Stimulated activated CD8-positive, alpha-beta memory T cell treated with anti-CD3 and anti-CD28 coated beads, Interleukin-4, amount 100 ng/mL, for 48 hours (primary cell): ENCODE measurements at places on chromosomes 11 and 22.
A peak's percentile ranks its signal among the peaks of the same experiment; 100 is the strongest.

DNA sequence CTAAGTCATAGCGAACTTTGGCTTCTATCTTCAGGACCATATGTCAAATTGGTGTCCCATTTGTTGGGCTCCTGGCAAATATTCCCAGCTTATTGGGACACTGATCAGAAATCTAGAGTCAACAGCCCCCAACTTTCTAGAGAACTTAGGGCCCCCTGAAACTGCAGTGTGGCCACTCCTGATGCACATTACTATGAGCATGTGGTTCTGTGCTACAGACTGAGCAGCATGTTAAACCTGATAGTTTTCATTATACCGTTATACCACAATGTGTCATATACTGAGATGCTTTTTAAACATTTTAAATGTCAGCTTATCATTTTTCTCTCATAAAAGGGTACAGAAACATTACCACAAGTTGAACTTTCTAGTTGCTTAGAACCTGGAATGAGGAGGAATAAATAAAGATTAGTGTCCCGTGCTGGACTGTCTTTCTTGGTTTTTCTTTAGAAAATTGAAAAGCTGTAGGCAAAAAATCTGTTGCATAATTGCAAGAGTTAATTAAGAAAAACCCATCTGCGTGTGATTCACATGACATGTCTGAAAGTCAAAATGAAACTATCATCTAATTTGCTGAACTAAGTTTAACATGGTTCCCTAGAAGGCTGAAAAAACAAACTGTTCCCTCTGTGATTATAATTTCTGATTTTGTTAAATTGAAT, 16.4 kb upstream of the CTSC start:
- no peak for DNase-seq

GRCh38 chr11:69372589-69373250, 78.8 kb downstream of the MYEOV start:
- peak; percentile 11 for DNase-seq

- peak; percentile 94 for DNase-seq
Observed at GRCh38 chr22:22558972-22559603, at the start of gene PRAME. PRAME (minus strand) TSS chr22:22559265; CDS start chr22:22556832, 2,433 bp downstream.

DNA sequence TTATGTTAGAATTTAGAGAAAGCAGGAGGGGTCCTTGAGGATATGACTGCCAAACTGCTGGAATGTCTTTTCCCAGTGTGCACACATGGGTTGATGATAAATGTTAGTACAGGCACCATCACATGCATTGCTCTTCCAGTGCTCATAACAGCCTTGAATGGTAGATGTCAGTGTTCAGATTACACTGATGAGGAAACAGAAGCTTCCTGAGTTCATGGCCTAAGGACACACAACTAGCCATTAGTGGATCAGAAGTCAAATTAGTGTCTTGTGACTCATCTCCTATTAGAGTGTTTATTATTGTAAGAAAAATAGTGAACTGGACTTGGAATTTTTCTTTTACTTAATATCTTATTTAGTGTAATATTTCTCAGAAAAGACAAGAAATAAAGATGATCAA, 241.5 kb downstream of the DDX10 start:
- DNase-seq, result no peak

DNA sequence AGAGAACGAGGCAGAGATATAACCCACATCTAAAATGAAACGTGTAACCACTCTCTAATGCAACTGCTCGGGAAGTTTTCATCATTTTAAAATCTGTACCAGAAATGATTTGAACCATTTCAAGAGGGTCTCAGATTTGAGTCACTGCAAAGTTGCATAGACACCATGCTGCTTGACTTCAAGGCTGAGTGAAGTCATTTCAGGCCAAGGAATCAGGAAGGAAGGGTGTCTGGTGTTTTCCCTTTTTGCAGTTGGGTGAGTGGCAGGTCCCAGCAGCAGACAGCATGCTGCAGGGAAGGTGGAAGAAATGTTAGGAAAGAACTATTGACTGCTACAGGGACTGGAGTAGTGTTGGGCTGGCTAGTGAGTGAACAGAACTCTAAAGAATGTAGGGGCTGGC, 16.5 kb downstream of the TANGO2 start:
- DNase-seq, result no peak

DNA sequence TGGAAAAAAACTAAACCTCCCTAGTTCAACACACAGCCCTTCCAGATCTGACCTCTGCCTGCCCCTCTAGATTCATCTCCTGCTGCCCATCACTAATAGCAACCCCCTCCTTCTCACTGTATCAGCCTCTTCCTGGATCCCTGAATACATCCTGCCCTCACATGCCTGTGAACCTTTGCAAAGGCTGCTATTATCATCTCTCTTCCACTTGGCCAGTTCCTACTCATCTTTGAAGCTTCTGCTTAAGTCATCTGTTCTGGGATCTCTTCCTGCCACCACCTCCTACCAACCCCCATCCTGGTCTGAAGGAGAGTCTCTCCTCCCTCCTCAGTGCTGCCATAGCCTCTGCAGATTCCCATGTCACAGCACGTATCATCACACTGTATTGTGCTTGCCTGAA, 38.0 kb upstream of the AMOTL1 start:
- no peak for DNase-seq

DNA sequence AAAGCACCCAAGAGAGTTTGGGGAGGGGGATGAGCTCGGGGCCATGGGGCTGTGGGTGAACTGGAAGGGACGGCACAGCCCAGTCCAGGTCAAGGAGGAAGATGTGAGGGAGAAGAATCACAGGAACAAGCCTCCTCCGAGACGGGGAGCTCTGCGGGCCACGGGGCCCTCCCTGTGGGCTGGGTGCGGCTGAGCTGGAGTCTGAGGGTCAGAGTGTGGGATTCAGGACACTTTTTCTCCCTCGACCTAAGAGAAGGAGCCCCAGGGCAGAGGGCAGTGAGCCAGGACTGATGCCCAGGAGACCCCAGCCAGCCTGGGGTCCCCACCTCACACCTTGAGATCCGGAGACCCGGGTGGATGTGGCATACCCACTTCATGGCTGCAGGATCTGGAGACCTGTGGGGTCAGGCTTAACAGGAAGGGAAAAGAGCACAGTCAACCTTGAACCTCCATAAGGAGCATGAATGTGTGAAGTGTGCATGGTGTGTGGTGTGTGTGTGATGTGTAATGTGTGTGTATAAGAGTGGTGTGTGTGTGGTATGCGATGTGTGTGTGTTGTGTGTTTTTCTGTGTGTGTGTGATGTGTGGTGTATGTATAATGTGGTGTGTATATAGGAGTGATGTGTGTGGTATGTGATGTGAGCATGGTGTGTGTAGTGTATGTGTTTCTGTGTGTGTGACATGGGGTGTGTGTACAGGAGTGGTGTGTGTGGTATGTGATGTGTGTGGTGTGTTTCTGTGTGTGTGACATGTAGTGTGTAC, 504.6 kb downstream of the BRD1 start:
- peak; percentile 8 for DNase-seq

GRCh38 chr11:69704508-69705253, 859 bp upstream of the FGF19 start:
- DNase-seq, result peak; percentile 36

GRCh38 chr22:30333707-30334087, 7.0 kb upstream of the TBC1D10A start:
- no peak for DNase-seq

GRCh38 chr11:40619654-40620053, 839.8 kb downstream of the LRRC4C start:
- DNase-seq, result no peak

- no peak for DNase-seq
Observed at GRCh38 chr22:23033116-23033905, 37.0 kb upstream of the GNAZ start.

GRCh38 chr11:134691985-134692384, 279.9 kb upstream of the B3GAT1 start:
- DNase-seq, result no peak

GRCh38 chr11:44509296-44509695, 56.2 kb upstream of the CD82 start:
- no peak for DNase-seq

- DNase-seq, result peak; percentile 62
Observed at GRCh38 chr11:44899959-44900358, 50.7 kb downstream of the TP53I11 start.

DNA sequence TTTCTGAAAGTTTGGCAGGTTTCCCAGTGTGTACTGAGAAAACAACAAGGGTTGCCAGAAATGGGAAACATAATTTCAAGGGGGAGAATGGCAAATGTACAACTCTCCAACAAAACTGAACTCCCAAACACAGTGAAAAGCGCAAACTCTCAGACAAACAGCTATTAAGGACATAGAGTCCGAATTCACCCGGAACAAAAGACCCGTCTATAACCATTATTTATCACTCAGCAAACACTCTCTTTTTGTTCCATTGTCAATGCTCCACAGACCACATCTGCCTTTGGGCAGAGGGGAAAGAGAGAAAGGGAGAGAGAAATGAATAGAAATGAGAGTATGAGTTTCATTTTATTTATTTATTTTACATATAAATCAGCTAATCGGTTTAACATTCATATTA, 21.7 kb downstream of the KIRREL3 start:
- no peak for DNase-seq

GRCh38 chr11:102669664-102670063, 35.9 kb downstream of the MMP27 start:
- DNase-seq, result no peak

GRCh38 chr11:120815319-120816100, 208.4 kb upstream of the TBCEL start:
- DNase-seq, result no peak

DNA sequence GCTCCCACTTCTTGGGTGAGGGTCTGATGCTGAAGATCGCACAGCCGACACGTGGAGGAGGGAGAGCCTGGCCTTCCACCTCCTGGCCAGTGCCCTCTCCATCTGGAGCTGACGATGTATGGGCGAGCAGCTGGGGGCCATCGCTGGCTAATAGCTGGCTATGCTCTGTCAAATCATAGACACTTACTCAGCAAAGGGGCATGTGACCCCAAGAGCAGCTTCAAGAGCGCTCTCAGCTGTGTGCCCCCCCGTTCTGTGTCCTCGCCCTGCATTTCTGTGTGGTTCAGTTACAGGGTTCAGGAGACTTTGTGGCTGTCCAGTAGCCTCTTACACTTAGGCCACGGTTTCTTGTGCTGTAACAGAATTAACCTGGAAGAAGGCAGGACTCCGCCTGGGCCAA, 26.4 kb downstream of the FBLN1 start:
- no peak for DNase-seq

DNA sequence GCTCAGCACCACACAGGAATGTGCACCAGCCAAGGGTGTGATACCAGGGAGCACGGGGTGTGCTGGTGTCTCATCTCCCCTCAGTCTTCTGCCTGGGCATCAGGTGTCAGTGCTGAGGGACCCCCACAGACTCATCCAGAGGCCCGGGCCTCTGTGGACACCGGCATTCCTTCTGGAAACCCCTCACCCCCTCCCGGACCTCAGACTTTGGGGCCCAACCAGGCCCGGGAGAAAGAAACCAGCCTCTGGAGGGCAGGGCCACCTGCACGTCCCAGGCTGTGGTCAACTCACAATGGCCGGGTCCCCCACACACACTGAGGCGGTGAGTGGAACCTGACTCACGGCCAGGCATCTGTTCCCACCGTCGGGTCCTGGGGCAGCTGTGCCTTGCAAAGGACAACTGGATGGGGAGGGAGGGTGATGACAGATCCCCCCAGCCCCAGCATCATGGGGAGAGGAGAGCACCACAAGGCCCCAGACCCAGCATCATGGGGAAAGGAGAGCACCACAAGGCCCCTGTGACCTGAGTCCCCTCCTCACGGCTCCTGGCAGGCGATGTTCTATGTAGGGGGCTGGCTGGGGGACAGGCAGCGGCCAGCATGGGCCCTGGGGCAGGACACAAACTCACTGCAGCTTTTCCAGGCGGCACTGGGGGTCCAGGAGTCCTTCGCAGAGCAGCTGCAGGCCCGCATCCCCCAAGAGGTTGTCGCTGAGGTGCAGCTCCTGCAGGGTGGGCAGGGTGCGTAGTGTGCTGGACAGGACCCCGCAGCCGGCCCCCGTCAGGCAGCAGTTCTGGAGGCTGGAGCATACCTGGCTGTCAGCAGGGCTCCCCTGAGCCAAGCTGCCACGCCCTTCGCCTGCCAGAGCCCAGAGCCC, 7.6 kb downstream of the RNH1 start:
- no peak for DNase-seq

DNA sequence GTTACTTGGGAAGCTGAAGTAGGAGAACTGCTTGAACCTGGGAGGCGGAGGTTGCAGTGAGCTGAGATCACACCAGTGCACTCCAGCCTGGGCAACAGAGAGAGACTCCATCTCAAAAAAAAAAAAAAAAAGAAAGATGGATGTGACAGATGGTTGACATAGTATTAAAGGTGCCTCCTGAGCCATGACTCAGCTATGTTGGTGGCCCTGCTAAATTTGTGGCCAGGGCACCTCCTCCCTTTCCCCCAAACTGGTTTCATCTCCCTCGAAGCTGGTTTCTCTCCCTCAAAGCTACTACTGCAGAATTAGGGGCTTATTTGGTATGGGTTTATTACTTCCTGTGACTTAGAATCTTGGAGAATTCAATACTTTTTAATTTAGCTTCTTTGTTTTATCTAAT, 31.5 kb downstream of the SDHD start:
- DNase-seq, result no peak

- DNase-seq, result peak; percentile 35
Observed at GRCh38 chr22:24592058-24592850, 619 bp downstream of the LRRC75B start.

DNA sequence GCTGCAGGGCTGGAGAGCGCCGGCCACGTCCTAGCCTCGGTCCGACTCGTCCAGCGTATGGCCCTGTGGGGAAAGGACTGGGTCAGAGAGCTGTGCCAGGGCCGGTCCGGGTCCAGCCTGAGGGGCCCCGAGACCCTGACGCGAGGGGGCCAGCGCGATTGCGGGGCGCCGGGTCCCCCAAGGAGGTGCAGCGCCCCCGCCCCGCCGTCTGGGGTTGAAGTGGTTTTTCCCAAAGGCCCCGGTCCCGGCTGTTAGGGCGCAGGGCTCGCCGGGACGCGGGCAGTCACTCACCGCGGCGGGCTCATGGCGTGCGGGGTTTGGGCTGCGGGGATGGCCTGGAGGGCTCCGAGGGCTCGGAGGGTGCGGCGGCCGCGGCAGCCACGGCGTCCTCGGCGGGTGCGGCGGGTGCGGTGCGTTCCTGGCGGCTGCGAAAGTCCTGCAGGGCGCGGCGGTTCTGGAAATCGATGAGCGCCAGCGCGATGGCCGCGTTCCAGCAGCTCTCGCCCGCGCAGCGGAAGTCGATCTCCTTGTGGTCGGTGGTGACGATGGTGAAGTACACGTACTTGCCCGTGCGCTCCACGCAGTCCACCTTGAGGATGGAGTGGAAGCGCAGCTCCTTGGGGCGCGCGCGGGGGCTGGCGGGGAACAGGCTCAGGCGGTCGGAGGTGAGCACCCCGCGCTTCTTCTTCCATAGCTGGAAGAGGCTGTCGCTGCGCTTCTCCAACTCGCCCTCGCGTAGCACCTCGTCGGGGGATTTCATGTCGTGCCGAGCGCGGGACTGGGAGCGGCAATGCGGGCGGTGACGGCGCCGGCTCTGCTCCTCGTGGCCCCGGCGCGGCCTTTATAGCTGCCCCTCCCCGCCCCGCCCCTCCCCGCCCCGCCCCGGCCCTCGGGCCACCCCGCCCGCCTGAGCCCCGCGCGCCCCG, at the start of gene PHLDA2:
TSS of gene PHLDA2 (minus strand) at position 816 of the 926 bp plus-strand sequence. CDS start at position 760, 56 bp downstream.
- DNase-seq, result peak; percentile 75
